ENCODE measurements at places on chromosomes 7 and 10.

DNA sequence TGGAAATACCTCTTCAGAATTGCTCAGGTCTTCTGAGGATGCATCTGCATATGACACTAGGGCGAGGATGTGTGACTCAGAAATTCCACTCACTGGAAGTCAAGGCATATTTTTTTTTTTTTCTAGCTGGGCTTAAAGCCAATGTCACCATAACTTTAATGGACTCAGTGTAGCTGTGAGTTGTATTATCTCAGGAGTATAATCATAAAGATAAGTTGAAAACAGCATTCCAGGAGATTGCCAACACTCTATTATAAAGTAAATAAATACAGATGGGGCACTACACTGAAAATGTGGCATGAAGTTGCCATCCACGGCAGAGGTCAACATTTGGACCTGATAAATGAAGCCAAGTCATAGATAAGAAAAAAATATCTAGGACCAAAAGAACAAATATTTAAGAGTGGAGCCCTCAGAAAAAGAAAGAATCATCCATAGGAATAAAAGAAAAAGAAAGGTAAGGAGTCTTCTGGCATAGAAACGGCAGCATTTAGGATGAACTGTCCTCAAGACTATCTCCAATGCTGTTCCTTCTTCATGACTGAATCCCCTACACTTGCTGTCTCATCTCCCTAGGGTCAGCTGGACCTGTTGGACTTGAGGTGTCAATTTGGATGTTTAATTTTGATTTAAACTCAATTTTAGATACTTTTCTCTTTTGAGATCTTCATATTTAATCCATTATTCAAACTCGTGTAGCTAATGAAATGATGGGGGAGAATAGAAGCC is 72.9 kb upstream of the CAV2 start:
- no peak for DNase-seq

- DNase-seq: no peak
Measured at GRCh38 chr10:87615856-87616255, 43.8 kb upstream of the PAPSS2 start.

DNA sequence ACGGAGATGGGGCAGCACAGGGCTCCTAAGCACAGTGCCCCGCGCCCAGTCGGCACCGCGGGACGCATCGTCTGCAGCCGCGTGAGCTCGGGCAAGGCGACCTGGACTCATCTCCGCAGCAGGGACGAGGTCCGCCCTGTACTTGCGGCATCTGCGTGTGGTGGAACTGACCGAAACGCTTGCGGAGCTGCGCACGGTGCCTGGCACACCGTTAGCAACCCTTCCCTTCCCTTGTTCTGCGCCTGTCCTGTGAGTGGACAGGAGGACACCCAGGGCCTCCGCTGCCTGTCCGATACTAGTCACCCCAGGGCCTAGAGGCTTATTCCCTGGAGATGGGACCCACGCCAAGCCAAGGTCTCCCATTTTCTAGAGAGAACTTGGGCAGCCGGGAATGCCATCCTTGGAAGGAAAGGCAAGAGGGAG is 98.5 kb downstream of the WDR11 start:
- no peak for DNase-seq

DNA sequence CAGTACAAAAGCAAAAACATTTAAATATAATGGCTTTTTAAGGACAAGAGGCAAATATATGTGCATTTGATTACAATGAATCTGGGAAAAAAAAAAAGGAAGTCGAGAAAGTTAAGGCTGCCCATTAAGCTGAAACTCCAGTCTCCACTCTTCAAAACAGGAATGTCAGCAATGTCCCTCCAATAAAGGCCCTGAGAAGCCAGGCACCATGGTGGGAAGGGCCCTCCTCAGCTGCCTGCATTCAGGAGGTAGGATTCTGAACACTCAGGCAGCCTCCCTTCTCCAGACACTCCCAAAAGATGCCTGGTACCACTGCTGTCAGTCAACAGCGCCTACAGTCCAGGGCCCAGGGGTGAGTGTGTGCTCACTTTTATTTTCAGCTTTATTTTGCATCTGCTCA is 121.3 kb upstream of the MGMT start:
- DNase-seq: no peak

- no peak for DNase-seq
Measured at GRCh38 chr10:34768261-34768971, 46.7 kb downstream of the PARD3 start.

- DNase-seq: no peak
Measured at GRCh38 chr10:33749067-33749735, 414.7 kb upstream of the NRP1 start.

- DNase-seq: no peak
Measured at GRCh38 chr7:138903186-138903820, 77.9 kb downstream of the KIAA1549 start.

DNA sequence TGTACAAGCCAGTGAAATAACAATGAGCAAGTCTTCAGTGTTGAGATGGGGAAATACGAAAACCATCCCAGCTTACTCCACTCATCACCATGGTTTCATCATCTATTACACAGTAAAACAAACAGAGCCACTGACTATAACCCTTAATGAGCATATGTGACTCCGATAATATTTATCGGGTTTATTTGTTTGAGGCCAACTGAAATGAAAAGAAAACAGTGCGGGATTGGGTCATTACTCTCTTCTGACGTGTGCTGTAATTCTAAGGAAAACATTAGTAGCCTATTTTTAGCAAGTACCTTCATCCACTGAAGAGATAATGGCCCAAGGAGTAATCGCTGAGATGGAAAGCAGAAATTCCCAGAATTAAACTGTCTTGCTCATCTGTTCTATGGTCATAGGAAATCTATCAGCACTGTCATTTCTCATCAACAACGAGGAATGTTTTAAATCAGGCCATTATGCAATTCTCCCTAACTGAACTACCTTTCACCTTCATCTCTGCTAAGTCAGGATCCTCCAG is 716.5 kb downstream of the INHBA start:
- DNase-seq: no peak

DNA sequence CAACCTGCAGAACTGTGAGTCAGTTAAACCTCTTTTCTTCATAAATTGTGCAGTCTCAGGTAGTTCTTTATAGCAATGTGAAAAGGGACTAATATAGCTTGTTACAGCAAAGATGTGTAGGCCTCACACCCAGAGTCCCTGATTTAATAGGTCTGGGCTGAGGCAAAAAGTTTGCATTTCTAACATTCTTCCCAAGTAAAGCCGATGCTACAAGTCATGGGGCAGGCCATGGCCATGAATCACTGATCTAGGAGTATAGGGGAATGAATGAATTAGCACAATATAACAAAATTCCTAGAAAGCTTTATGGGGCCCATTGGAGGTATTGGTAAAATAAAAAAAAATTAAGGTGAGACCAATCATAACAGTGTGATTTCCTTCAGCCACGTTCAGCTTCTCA is 11.5 kb upstream of the AASS start:
- no peak for DNase-seq

DNA sequence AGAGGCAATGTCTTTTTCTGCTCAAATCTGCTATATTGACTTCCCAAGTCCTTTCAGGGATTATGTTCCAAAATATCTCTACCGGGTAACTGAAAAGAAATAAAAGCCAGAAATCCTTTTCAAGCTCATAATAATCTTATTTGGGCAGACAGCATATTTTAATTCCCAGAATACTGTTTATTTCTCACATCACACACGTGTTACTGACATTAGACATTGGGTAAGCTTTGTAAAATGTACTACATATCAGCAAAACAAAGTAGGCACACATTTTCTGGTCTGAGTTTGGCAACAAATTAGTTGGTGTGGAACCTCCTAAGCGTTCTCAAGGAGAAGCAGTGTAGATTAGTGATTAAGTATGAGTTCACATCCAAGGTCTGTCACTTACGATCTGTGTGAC is 10.4 kb upstream of the PTPRZ1 start:
- no peak for DNase-seq

DNA sequence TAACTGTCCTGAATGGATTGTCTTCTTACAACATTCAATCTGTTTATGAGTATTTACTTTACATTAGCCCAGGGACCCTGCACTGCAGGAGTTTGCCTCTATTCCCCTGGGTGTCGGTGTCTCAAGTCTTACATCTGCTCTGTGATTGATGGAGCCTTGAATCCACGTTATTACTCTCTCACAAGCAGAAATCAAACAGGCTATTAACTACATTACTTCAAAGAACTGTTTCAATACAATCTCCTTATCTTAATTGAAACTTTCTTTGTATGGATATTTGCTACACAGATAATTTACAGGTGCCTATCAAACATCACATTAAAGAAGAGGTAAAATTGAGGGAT is 3.1 kb upstream of the ARID5B start:
- no peak for DNase-seq

- DNase-seq: no peak
Measured at GRCh38 chr7:137086896-137087295, 218.4 kb downstream of the CHRM2 start.

DNA sequence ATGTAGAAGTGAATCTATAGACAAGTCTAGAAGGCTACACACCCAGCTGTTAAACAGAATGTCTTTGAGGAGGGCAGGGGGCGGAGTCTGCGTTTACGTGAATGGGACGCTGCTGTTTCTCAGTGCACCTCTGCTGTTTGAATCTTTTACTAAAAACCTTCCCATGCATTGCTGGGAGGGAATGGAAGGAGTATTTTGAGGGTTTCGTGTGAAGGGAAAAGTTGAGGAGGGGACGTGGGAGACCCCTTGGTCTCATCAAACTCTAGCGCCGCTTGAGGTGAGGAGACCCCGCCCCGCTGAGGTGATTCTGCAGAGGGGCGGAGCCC is 492 bp upstream of the VCL start:
- no peak for DNase-seq

DNA sequence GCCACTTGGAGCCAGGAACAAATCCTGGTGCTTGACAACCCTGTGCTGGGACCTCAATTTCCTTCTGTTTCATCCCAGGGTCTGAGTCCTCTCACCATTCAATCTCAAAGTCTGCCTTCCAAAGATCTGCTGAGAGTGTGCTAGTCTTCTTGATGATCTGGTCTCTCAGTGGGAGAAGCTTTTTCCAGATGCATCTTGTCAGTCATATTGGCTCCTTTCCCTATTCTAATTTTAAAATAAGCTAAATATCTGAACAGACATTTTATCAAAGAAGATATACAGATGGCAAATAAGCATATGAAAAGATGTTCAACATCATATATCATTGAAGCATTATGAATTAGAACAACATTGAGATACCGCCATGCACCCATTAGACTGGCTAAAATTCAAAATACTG is 469.3 kb downstream of the NEBL start:
- no peak for DNase-seq

- DNase-seq: no peak
Measured at GRCh38 chr10:123930340-123931001, 38.9 kb upstream of the CPXM2 start.

- DNase-seq: no peak
Measured at GRCh38 chr10:125153703-125154490, 6.5 kb downstream of the CTBP2 start.

DNA sequence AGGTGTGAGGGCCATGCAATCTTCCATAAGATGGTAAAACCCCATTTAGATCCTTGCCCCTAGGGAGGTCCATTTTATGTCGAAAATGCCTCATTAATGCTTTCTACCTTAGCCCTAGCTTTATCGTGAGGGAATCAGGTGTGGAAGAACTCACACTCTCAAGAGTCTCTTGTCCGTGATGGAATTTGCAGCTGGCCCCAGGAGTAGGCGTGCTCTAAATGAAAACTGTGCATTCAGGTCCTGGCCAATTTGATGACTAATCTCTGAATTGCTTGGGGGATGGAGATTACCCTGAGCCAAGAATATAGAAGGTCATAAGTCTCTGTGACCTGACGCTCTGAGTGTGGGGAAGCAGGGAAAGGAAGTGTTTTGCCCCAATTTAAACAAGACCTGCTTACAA is 6.6 kb downstream of the C10orf90 start:
- no peak for DNase-seq

- DNase-seq: no peak
Measured at GRCh38 chr7:99374111-99375064, at the start of gene ARPC1B. Gene ARPC1B, plus strand, starts transcription at chr7:99374730. Its CDS starts 10,985 bp downstream, at chr7:99385715.

DNA sequence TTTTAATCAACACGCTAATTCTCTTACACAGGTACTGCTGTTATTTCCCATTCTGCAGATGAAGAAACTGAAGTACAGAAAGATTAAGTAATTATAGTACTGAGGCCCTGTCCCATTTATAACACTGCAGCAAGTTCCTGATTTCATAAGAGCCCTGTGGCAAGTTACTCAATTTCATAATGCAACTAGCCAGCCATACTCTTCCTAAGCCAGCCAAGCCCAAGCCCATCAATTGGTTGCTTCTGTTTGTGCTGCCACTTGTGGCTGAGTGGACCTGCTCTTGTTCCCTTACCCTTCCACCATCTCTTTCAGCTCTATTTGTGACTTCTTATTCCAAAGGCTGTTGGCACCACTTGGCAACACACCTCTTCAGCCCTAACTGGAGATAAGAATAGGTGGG is 19.7 kb upstream of the PRPF18 start:
- no peak for DNase-seq

- no peak for DNase-seq
Measured at GRCh38 chr10:124239134-124239533, 145.7 kb upstream of the CHST15 start.

- no peak for DNase-seq
Measured at GRCh38 chr10:82210331-82210730, 335.3 kb downstream of the NRG3 start.

GRCh38 chr7:69640925-69641594 is 42.8 kb downstream of the AUTS2 start:
- DNase-seq: no peak

DNA sequence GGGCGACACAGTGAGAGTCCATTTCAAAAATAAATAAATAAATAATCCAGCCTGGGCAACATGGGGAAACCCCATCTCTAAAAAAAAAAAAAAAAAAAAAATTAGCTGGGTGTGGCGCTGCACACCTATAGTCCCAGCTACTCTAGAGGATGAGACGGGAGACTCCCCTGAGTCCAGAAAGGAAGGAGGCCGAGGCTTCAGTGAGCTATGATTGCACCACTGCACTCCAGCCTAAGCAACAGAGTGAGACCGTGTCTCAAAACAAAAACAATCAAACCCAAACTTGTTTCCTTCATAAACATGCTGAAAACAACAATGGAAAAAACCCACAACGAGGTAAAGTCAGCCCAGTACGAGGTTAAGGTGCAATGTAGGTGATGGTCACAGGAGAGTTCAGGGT is 1.2 kb downstream of the COX19 start:
- DNase-seq: no peak

- DNase-seq: no peak
Measured at GRCh38 chr10:121137533-121137932, 286.4 kb downstream of the WDR11 start.

DNA sequence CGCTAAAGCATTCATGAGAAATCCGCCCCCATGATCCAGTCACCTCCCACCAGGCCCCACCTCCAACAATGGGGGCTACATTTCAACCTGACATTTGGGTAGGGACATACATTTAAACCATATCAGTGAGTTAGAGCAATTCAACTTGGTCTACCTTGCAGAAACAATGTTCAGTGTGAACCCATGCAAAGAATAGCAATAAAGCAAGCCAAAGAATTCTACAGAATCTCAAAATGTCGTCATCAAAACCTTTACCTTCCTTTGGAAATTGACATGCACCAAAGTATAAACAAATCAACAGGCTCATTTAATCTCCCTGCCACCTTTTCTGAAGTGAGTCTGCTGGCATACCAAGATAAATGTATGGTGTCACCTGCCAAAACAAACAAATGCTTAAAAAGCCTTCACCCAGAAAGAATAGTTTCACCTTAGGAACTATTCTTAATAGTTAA is 68.8 kb upstream of the ABLIM1 start:
- DNase-seq: no peak

All from cortex of kidney (tissue), 1 donor.